Ovary (tissue), 10 donors: ENCODE measurements at places on chromosomes 6 and 20.

DNA sequence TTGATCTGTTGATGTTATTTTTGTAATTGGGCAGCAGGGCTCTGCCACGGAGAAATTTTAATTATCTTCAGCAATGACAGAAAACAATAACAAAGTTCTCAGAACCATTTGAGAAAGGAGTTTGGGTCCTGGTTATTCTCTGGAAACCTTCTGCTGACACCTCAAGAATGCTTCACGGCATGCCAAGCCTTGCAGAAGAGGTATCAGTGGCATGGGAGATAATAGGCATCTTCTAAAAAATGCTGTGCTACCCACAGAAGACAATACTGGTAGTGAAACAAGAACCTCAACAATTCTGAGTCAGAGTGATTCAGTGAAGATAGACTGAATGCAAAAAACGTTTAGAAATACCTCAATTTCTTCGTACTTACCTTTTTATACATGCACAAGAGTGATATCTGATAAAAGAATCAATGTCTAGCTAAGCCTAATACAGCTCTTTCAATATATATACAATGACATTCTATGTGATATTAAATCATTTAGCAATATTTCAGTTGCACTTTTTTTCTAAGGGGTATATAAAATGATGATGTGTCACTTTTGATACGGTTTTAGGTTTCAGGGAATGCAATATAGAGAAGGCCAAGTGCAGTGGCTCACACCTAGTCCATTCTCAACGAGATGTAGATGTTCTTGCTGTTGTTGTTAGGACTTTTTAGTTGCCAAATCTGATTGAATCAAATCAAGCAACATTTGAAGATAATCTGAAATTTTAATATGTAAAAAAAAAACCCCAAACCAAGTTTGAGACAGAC, 110.4 kb upstream of the COL21A1 start:
- DNase-seq: no peak

GRCh38 chr6:71404145-71404966, 115.7 kb downstream of the OGFRL1 start:
- no peak for DNase-seq

DNA sequence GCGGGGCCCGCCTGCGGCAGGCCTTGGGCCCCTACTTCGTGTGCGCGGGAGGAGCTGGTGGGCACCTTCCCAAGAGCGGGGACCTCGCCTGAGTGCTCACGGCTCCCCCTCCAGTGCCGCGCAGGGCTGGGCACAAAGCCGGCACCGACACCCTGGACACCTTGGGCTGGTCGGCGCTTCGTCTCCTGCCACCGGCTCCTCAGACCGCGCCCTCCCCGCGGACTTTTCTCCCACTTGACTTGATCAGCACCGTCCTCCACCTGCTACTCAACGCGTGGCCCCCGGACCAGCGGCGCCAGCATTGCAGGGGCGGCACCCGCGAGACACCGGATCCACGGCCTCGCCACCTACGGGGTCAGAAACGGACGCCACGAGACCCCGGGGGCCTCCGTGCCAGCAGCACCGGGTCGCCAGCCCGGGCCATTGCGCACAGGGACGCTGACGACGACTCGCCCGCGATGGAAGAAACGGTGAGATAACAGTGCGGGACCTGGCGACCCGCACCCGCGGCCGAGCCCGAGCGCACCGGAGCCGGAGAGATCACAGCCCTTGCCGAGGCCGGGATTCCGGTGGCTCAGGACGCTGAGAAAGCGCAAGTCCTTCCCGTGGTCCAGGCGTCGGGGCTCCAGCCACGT, 154.2 kb downstream of the DLL1 start:
- DNase-seq: peak; percentile 22

DNA sequence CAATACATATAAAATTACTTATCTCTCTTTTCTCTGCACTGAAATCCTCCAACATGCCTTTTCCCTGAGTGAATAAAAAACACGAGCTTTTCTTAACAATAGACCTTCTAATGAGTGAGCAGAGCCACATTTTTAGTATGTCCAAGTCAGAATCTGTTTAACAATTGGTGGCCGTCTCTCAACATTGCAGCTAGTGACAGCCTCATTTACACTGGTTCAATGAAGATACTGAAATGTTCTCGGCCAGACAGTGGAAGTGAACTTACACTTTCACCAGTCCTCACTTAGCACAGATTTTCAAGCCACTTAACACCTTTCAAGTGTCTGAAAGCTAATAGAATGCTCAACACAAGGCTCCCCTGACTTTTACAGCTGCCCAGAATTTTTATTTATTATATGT, 767.1 kb downstream of the KIF16B start:
- DNase-seq: no peak

DNA sequence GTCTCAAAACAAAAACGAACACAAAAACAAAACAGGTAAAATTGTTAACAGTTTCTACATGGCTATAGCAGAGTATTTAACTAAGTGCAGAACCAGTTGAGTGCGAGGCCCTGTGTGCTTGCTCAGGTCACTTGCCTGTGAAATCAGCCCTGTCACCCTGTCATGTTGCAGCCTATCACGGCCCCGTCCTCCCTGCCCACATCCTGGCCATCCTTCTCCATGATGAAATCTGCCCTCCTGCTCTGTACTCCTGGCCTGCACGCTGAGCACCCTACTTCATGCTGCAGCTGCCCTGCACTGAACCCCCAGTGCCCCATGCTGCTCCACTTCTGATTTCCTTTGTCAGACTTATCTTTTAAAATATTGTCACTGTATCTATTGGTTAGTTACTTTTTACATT, 62.4 kb downstream of the DTD1 start:
- no peak for DNase-seq

DNA sequence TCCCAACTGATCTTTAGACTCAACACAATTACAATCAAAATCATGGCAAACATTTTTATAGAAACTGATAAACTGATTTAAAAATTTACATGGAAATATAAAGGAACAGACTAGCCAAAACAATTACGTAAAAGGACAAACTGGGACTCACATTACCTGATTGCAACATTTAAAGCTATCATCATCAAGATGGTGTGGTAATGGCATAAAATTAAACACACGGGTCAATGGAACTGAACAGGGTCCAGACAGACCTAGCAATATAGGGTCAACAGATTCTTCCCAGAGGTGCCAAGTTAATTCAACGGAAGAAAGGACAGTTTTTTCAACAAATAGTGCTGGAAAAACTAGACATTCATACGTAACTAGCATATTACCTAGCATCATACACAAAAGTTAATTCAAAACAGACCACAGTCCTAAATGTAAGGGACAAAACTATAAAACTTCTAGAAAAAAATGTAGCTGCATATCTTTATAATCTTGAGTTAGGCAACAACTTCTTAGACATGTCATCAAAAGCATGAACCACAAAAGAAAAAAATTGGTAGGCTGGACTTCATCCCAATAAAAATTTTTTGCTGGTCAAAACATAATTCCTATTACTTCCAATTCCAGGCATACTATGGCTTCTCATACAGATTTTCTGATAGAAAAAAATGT, 147.4 kb upstream of the BEND6 start:
- no peak for DNase-seq
